ENCODE measurements at places on chromosomes 13 and 19.
A peak's percentile ranks its signal among the peaks of the same experiment; 100 is the strongest.

- DNase-seq = no peak
These were observed 16.9 kb upstream of the GPR18 start for GRCh38 chr13:99275093-99275469.

- no peak for DNase-seq
These were observed 521 bp upstream of the NUP58 start for GRCh38 chr13:25300861-25301346.

DNA sequence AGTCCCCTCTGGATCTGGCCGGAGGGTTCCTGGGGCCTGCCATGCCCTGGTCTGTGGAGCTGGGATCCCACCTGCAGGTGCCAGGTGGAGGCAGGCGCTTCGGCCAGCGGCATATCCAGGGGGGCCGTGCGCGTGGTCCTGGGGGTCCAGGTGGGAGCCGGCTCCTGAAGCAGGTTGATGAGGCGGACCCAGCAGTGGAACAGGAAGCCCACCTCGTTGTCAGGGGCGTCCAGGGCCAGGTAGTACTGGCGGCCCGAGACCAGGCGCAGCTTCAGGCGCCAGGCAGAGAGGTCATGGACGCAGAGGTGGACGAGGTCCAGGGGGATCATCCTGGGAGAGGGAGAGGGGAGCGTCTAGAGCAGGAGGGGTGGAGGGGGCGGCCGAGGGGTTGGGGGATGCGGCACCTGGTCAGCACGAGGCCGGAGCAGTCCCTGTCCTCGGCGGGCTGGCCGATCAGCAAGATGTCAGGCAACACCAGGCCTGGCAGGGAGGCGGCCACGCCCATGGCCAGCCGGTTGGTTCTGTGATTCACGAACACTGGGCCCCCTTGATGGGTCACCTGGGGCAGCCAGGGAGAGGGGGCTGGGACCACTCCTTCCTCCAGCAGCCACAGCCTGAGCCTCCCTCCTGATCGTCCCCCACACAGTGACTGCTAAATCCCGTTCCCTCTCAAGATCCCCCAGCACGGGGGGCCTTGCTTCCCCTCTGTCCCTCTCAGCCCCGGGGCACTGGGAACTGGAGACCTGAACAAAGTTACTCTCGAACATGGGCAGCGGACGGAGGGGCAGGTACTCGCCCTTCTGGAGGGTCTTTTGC is 678 bp downstream of the GARIN5B start:
- DNase-seq = no peak

DNA sequence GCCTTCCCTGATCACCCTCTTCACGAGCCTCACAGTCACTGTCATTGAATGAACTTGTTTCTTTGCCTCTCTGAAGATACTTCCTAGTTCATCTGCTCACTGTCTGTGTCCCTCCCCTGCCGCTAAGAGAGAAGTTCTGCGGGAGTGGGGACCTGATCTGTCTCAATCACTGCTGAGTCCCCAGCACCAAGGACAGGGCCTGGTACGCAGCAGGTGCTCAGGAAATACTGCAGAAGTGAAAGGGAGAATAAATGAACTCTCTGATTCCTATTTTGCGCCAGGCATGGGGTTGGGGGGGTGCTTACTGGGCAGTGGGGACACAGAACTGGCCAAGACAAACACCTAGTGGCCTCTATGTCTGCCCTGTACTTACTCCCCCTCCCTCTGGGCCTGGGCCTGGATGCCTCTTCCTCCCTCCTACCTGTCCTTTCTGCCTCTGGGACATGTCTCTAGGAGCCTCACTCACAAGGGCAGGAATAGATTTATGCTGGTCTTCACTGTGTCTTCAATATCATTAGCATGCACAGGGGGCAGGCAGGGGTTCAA is 17.5 kb downstream of the FCGBP start:
- no peak for DNase-seq

DNA sequence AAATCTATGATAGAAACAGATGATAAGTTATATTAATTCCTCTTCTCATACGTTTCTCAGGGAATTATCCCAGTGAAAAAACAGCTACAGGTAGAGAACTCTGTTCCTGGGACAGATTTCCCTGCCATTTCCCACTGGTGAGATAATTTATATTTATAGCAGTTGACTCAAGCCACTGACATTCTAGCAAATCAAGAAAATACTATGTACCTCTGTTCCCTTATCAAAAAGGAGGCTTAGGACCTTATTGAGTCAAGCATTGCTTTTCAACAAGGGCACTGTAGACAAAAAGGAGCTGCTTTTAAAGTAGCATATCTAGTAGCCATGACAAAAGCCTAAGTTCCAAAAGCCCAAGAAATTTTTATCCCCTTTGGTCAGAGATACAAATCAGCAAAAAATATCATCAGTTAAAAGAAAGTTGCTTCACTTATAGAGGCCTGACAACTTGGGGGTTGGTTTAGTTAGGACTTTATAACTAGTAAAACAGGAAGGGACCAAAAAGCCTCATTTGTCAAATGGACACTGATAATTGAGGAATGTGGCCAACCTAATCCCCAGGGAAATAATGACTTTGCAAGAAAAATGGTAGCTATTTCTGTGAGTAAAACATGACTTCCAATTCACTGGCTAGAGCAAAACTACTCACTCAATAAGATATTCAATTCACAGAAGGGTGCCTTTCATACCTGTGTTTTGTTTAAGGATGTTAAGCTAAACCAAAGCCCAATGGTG is 652.5 kb downstream of the SLITRK1 start:
- DNase-seq = no peak

DNA sequence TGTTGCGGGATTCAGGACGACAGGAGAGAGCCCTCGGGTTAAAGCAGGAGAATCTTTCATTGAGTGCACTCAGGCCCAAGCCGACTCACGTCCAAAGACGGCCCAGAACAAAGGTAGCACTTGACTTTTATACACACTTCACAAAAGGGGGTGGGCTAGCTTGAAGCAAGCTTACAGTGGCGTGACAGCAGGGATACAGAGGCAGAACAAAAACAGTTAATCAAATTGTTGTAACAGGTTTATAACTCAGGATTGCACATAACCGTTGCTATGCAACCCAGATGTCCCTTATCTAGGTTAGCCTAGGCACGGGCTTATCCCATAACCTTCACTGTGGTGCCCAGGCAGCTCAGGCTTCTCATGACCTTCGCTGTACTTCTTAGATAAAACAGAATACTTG is 2.0 kb downstream of the MED25 start:
- peak; percentile 76 for DNase-seq

- no peak for DNase-seq
These were observed 97.6 kb upstream of the SLITRK6 start for GRCh38 chr13:85896516-85897450.

- no peak for DNase-seq
These were observed 9.4 kb upstream of the PAN3 start for GRCh38 chr13:28128926-28129325.

- DNase-seq = no peak
These were observed 4.6 kb downstream of the FARP1 start for GRCh38 chr13:98147521-98147920.

DNA sequence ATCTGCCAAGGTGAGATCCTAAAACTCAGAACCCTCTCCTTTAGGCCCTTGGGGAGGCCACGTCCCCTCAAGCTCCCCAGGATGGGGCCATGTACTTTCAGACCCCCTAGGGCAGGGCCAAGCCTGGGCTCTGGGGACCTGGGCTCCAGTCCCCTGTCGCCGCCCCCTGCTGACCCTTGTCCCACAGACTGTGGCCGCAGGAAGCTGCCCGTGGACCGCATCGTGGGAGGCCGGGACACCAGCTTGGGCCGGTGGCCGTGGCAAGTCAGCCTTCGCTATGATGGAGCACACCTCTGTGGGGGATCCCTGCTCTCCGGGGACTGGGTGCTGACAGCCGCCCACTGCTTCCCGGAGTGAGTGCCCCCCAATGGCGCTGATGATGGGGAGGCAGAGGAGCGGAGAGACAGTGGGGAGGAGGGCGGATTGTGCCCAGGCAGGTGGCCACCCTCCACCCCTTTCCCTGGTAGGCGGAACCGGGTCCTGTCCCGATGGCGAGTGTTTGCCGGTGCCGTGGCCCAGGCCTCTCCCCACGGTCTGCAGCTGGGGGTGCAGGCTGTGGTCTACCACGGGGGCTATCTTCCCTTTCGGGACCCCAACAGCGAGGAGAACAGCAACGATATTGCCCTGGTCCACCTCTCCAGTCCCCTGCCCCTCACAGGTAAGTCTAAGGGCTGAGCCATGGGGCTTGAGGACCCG is 18.8 kb downstream of the HPN start:
- DNase-seq = no peak

DNA sequence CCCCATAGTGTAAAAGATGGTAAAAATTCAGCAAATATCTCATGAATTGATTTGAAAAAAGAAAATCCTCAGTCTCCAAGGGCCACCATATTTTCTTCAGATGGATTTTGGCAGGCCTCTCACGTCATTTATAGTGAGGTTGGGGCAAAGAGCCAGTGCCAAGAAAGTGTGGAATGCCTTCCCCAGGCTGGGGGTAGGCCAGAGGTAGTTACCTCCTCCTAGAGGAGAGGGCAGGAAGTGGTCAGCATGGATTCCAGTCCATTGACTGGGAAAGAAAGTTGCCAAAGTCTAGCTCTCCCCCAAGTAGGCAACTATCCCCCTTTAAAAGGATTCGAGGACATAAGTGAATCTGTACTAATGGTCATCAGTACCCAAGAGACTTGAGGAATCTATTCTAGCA is 68.4 kb upstream of the KCTD4 start:
- no peak for DNase-seq

DNA sequence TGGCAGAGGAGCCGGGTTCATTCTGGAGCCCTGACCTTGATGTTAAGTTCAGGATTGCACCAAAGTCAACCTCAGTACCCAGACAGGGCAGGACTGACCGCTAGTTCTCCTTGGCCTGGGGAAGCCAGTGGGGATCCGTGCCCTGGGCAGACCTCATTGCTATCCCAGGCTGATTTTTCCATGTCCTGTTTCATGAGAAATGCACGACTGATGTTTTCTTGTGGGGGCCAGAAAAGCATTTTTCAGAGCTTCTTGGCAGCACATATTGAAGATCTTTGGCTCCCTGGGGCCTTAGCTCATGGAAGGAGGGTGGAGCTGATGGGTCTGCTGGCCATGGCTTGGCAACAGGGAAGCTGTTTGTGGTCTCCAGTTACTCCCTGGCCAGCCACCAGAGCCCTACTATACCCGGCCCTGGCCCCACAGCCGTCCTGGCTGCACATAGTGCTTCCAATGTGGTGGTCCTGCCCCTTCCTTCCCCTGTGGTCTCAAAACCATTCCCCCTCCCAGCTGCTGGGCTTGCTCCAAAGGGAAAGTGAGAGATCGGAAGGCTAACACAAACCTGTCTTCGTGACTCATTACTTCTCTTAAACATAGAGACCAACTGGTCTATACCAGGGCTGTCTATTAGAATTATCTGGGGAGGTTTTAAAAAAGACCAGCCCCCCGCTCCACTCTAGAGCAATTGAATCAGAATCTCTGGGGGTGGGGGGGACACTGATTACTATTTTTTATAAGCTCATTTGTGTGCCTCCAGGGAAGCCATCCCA is 11.2 kb downstream of the IL17D start:
- DNase-seq = no peak

DNA sequence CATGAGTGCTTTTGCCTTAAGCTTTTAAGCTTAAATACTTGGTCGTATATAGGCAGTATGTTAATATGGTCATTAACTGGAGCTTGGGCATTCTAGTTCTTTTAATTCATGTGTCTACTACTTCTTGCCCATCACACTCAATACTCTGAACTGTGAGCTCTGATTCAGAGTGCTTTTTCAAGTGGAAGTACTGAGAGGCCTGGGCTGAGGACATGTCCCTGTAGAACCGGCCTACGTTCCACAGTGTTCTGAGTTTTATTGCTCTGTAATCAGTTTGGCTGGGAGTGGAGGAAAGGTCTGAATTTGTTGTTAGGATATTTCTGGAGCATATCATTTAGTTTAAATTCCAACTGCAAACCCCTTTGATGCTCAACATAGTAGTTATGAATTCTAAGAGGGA is 1744.8 kb upstream of the MIR17HG start:
- no peak for DNase-seq

DNA sequence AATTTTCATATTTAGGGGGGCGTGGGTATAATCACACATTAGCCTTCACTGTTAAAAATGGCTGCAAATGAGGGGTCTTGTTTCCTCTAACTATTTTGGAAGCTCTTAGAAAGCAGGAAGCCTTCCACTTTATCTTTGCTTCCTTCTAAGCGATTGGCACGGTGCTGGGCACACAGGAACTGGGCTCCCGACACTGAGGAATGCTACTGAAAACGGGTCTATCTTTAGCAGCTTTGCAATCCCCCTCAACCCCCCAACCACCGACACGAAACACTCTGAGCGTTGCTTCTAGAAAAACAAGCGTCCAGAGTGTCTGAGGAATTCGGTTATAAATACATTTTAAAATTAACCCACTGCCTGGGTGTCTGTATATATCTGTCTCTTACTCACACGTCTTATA is 143.6 kb downstream of the CACNA1A start:
- DNase-seq = no peak

GRCh38 chr19:45442778-45443461 is 19.2 kb upstream of the ERCC1 start:
- no peak for DNase-seq

DNA sequence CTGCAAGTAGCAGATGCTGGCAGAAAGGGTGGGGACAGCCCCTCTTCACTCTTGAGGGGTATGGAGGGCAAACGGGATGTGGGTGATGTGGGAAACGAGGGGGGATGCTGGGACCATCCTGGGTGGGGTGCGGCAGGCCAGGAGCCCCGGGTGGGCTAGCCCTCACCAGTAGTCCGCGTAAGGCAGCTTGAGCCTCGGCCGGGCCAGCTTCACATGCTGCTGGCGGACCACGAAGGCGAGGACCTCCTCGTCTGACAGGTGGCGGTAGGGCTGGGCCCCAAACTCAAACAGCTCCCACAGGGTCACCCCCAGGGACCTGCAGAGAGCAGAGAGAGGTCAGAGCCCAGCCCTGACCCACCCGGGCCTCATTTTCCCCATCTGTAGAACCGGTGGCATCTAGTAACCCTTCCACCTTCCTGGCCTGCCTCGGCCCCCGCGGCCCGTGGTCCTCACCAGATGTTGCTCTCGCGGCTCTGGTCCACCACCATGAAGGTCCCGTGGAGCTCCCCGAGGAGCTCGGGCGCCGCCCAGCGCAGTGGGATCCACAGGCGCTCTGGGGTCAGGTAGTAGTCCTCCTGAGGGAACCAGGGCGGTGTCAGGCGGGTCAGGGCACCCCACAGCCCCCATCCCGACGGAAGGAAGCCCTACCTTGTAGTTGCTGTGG is 10.7 kb downstream of the LMTK3 start:
- no peak for DNase-seq

- DNase-seq = no peak
These were observed 42.6 kb upstream of the STK24 start for GRCh38 chr13:98619556-98619955.

All from NCI-H187 treated with DMSO at 0.1 percent for 48 hours (cell line).